NCI-H1092 (cell line): ENCODE measurements at places on chromosomes 4 and X.

DNA sequence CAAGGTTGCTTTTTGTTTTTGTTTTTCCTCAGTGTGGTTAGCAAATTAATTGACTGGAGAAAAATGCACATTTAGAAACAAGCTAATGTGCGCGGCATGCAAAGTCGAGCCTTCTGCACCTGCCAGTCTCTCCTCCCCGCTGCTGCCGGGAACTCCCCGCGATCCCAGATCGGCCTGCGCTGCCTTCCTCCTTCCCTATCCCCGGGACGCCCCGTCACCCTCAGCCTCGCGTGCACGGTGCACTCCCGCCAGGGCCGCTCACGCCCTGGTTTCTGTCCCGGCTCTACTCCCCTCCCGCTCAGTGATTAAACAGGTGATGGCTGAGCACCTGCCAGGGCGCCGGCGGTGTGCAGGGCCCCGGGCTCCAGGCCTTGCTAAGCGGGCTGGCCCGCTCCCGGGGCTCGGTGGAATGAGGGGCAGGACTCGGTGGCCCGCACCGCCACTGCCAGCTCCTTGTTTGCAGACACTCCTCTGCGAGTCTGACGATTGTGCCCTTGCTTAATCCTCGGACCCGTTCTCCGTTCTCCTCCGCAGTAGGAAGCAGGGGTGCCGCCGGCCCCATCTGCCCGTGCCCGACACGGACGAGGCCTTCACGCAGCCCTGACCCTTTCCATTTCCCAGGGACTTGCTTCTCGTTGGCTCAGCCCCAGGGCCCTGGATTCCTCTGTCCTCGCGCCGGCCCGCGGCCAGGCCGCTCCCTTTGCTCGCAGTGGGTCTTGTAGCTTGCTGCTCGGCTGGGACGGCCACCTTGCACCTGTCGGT lies 143.4 kb downstream of the TRIML1 start:
- DNase-seq, result no peak

- no peak for DNase-seq
Measured at GRCh38 chrX:43835559-43835958, 46.7 kb downstream of the MAOB start.

GRCh38 chr4:182600093-182600492 lies 317.1 kb downstream of the DCTD start:
- peak; percentile 63 for DNase-seq

DNA sequence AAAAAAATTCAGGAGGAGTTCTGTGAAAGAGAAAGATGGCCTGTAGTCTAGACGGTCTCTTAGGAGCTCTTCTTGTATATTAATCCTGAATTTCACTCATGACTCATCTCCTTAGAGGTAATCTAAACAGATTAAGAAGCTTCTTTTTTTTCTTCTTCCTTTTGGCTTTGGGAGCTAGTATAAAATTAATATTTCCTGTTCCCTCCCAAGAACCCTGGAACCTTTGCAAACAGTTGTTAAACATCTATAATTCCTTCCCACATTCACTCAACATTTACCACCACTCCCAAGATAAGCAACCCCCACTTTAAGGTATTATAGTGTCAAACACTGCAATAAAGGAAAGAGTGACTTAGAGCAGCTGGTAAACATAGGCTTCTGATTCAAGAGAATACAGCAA lies 146.4 kb upstream of the EDNRA start:
- no peak for DNase-seq

GRCh38 chrX:147565237-147565636 lies 346.5 kb upstream of the FMR1 start:
- DNase-seq, result no peak

- no peak for DNase-seq
Measured at GRCh38 chrX:626745-627509, 3.7 kb upstream of the SHOX start.

GRCh38 chr4:73860917-73861316 lies 7.8 kb downstream of the PF4V1 start:
- no peak for DNase-seq
